Left renal pelvis (tissue), 4 donors: ENCODE measurements at places on chromosomes 4 and X. TPM values are rescaled to one million over a fixed set of nuclear protein-coding genes. Genes with fewer than 3 reads are reported as not detected.

SRPX gene
- 92.1 TPM for polyA plus RNA-seq

SRPX2 gene
- polyA plus RNA-seq = 12.7 TPM

PCDH10 gene
- polyA plus RNA-seq = 17.5 TPM

NONO gene
- polyA plus RNA-seq = 603 TPM

CCNB3 gene
- polyA plus RNA-seq = 0.52 TPM

SOWAHD gene
- 0.34 TPM for polyA plus RNA-seq

SPARCL1 gene
- 27.1 TPM for polyA plus RNA-seq

XPNPEP2 gene
- polyA plus RNA-seq = 52.9 TPM

ENOPH1 gene
- polyA plus RNA-seq = 89.8 TPM

PDGFRA gene
- 294 TPM for polyA plus RNA-seq

CCSER1 gene
- polyA plus RNA-seq = 23.4 TPM

RNF212 gene
- polyA plus RNA-seq = 19.2 TPM

PWWP3B gene
- 3.0 TPM for polyA plus RNA-seq

ZMAT1 gene
- 32.2 TPM for polyA plus RNA-seq

ACSL1 gene
- polyA plus RNA-seq = 28.8 TPM

THOC2 gene
- 95.2 TPM for polyA plus RNA-seq

COX7B2 gene
- polyA plus RNA-seq = not detected

DNA sequence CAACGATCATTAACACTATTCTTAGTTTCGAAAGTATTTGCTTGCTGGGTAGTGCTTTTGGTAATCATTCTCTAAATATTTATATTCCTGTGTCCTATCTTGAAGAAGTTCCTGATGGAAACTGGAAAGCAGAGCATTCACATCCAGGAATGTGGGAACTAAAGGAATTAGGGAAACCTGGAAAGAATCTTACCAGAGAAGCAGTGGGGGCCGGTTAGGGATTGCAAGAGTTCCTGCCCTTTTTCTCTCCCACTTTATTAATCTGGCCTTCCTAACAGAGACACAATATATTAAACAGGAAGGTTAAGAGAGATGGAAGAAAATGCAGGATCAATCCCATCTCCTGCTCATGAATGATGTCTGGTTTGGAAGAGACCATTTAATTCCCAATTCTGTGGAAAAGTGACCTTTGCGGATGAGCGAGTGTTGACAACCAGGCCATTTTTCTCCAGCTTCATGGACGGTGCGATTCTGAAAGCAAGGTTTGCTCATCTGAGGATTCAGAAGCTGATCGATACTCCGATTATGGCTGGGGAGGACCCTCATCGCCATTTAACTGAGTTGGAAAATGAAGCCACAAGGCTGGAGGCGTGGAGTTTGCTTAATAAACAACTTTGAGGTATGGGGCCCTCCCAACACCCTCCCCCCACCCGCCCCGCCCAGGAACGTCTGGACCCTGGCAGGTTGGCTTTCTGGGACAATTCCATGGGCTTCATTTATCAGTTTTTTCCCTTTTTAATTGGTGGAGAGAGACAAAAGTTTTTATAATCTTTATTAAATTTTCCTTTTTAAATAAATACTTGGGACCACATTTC, 52.3 kb downstream of the C4orf51 start:
- no peak for DNase-seq

GRCh38 chr4:114311787-114312186, 286.8 kb upstream of the UGT8 start:
- no peak for DNase-seq

- no peak for DNase-seq
Observed at GRCh38 chrX:57918750-57919436, 8.6 kb upstream of the ZXDA start.

GRCh38 chr4:109912706-109913595, at the start of gene EGF:
Gene EGF (plus strand): TSS chr4:109912883. CDS start chr4:109913336, 453 bp downstream.
- DNase-seq = no peak

DNA sequence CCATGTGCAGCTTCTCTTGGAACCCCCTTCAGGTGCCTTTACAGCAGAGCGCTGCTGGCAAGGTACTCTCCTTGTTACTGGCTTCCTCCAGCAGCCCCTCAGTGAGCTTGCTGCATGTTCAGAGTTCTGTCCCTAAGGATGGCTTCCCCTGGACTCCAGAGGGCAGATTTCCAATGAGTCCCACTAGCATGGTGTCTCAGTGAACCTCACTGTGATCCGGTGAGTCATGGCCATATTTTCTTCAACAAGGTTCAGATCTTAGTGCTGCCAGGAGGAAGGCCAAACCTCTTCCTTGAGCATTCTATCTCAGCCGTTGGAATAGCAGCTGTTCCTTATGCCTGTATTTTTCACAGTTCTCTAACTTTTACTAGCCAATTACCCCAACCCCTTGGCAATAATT, 98.8 kb downstream of the CASK start:
- no peak for DNase-seq

DNA sequence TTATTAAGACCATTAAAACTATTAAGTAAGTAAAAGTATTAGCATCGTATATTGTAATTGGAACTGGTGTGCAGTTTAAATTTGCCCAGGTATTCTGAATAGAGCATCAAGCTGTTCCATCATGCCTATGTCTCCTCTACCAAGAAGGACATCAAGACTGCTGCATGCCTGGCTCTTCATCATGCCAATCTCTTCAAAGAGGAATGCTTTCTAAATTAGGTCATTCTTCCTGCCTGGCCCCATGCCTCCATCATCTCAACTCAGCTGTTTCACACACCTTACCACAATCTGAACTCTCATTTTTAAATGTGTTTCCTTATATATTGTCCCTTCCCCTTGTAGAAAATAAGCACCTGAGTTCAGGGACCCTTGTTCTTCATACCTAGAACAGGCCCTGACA, 270.5 kb upstream of the PPARGC1A start:
- DNase-seq = no peak

DNA sequence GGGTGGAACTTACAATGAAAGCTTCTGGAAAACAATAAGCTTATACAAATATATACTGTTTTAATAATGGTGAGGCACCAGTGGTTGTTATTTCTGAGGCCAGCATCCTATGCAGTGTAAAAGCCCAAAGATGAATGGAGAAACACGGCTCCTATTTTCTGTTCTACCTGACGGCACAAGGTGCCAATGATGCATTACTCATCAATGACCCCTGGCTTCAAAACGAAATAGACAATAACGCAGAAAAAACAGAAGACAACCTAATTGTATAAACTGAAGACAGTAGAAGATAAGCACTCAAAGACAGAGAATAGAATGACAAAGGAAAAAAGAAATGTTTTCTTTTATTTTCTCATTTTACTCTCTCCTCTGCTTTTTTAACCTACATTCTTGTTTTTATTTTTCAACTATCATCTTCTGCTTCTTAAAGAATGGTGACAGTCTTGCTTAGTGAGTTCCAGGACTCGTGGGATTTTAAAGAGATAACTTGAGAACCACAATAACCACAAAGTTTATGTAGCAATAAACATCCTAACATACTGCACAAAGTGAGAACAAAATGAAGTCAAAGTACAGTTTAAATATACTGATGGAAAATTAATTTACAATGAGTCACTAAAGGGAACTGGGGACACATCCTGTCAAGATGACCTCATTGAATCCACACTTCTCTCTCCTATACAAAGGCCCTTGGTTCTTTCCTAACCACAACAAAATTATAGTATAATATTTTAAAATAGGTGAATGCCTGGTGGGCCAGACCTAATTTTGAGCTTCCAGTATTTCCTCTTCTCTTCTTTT, 169.8 kb downstream of the BTC start:
- no peak for DNase-seq

GRCh38 chrX:14398725-14399124, 130.6 kb upstream of the GLRA2 start:
- no peak for DNase-seq

DNA sequence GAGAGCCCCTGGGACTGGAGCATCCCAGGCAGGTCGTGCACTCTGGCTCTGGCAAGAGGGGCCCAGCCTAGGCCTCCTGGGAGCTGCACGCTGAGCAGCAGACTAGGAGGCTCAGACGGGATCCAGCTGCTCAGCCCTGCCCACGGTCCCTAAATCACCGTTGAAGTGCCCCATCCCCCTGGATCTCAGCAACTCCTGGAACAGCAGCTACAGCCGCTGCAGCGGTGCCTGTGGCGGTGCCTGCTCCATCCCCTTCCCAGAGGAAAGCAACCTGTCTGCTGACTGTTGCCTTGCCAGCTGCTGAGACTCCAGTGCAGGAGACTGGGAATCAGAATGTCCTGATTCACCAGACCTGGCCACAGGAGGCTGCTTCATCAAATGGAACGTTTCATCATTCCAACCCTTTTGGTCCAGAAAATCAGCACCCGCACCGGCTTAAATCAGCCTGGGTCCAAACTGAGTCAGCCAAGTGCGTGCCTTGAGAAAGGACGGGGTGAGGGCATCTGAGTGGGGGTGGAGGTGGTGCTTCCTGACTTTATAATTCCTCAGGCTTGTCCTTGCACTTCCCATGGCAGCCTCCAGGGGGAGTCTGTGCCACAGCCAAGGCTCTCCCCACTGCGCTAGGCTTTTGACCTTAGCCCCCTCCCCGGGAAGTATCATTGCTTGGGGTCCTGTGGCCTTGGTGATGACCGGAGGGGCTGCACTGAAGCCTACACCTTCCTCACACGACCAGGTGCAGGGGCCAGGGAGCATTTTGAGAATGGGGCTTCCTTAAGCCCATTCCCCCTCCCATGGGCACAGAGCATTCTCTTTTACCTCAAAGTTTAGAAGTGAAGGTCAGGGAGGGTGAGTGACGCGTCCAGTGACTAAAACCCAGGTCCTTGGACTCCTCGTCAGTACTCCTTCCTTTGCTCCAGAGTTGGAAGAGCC, 6.5 kb downstream of the ZNF185 start:
- DNase-seq = no peak

- DNase-seq = no peak
Observed at GRCh38 chr4:67131224-67131623, 414.1 kb downstream of the CENPC start.

- no peak for DNase-seq
Observed at GRCh38 chr4:8331575-8331955, 62.0 kb downstream of the HTRA3 start.

DNA sequence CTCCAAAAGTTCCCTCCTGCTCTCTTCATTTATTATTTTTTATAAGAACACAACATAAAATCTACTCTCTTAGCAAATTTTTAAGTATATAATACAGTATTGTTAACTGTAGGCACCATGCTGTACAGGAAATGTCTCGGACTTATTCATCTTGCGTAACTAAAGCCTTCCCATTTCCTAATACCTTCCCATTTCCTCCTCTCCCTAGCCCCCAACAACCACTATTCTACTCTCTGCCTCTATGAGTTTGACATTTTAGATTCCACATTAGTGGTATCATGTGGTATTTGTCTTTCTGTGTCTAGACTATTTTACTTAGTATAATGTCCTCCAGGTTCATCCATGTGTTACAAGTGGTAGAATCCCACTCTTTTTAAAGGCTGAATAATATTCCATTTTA, 15.8 kb upstream of the SYTL4 start:
- no peak for DNase-seq

DNA sequence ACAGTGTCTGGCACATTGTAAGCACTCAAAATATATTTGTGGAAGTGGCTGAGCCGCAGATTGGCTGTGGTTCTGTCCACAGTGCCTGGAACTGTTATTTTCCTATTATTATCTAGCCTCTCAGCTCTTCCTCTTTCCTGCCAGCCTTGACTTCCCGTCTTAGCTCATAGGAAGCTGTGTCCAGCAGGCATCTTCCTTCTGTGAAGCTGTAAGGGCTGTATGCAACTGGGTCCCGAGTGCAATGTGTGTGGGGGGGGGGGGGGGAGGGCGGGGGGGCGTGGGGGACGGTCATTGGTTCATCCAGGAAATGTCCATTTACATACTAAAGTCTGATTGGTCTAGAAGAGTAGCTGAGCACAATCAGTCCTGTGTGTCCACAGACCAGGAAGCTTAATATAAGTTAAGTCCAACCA, 210.7 kb downstream of the PDGFRA start:
- DNase-seq = no peak

GRCh38 chr4:176793060-176793605, 411 bp upstream of the VEGFC start:
- DNase-seq = no peak

- no peak for DNase-seq
Observed at GRCh38 chrX:25084446-25084845, 68.7 kb upstream of the ARX start.

- DNase-seq = no peak
Observed at GRCh38 chrX:107766470-107767150, 9.0 kb downstream of the TSC22D3 start.

- DNase-seq = no peak
Observed at GRCh38 chrX:98203800-98204199, 1320.1 kb downstream of the RPA4 start.

GRCh38 chr4:142318280-142318679, 527.8 kb downstream of the INPP4B start:
- no peak for DNase-seq

DNA sequence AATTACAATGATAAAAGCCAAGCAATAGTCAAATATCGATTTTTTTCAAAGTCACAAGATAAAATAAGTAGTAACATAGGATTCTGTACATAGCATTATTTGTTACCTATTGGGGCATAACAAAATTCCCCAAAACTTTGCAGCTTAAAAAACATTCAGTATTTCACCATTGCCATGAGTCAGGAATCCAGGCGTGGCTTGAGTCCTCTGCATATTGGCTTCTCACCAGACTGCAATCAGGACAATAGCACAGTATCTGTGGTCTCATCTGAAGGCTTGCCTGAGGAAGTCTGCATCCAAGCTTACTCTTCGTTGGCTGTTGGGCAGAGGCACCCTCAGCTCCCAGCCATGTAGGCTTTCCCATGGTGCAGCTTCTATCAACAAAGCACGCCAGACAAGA, 6.2 kb upstream of the CTBP1 start:
- DNase-seq = no peak

DNA sequence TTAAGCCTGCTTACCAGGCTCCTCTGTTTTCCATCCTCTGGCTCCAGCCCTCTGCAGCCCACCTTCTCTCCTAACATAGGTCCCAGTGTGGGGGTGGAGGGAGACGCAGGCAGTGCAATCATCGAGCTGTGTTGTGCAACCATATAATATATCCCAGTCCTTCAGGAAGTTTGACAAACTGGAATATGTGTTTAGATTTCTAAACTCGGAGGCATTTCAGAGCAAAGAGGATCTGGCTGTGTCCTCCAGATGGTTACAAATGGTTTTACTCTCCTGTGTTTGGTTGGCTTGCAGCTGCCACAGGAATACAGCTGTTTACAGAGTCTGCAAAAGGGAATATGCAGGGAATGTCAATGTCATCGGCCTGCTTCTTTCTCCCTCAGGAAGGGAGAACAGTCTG, 195.3 kb upstream of the LNX1 start:
- no peak for DNase-seq

DNA sequence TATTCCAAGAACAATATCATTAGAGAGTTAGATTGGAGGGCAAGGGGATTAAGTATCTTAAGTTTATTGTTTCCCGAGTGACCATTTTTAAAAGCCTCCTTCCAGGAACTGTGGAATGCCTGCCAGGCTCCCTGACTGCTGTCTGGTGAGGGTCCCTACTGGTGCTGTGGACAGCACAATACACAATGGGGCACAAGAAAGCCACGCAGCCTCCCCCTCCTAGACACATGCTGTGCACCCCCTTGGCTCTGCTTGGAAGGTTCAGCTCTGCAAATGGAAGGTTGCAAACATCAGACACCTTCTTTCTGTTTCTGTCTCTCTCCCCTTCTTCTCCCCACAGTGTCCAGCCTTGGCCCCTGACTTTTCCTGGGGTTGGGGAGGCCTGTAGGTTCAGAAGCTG, 153.2 kb downstream of the SHROOM3 start:
- DNase-seq = no peak
